Activated T-helper 2 cell treated with anti-CD3 and anti-CD28 coated beads, Interferon-gamma antibody, Interleukin-2, Interleukin-4, amounts not matched to agents 10 μg/mL and 5 μg/mL and 100 μg/mL, durations not matched to agents 14 hours and 24 hours and 36 hours (primary cell): ENCODE measurements at places on chromosomes 12 and 14. TPM values are rescaled to one million over a fixed set of nuclear protein-coding genes. Genes with fewer than 3 reads are reported as not detected.

DNA sequence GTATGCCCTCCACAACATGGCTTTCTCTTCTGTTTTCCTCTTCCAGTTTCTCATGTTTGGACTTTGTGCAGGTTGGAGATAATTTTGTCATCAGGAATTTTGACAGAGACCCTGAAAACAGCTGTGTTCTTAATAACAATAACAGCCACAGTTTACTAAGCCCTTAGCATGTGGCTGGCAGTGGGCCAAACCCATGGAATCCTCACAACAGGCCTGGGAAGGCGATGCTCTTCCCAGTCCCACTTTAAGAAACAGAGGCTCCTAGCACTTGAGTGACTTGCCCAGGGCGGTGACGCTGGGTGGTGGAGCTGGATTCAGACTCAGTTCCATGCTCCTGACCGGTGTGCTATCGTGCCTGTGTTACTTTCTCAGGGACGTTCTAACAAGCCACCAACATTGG, 20.1 kb upstream of the PLEKHG3 start:
- no peak overlapping the region for H3K27ac ChIP-seq
- H3K4me3 ChIP-seq, result no peak overlapping the region
- peaks cover 4% of the 10 kb centered on the region for H3K27me3 ChIP-seq
- no peak for DNase-seq
- peaks cover 9% of the 10 kb centered on the region for H3K4me1 ChIP-seq
- H3K36me3 ChIP-seq, result no peaks in the 10 kb centered on the region

- no peaks in the 10 kb centered on the region for H3K36me3 ChIP-seq
- H3K4me1 ChIP-seq, result peaks cover 8% of the 10 kb centered on the region
- no peak for DNase-seq
- H3K4me3 ChIP-seq, result no peak overlapping the region
These were observed 43.5 kb downstream of the IGF1 start for GRCh38 chr12:102436867-102437266.

DNA sequence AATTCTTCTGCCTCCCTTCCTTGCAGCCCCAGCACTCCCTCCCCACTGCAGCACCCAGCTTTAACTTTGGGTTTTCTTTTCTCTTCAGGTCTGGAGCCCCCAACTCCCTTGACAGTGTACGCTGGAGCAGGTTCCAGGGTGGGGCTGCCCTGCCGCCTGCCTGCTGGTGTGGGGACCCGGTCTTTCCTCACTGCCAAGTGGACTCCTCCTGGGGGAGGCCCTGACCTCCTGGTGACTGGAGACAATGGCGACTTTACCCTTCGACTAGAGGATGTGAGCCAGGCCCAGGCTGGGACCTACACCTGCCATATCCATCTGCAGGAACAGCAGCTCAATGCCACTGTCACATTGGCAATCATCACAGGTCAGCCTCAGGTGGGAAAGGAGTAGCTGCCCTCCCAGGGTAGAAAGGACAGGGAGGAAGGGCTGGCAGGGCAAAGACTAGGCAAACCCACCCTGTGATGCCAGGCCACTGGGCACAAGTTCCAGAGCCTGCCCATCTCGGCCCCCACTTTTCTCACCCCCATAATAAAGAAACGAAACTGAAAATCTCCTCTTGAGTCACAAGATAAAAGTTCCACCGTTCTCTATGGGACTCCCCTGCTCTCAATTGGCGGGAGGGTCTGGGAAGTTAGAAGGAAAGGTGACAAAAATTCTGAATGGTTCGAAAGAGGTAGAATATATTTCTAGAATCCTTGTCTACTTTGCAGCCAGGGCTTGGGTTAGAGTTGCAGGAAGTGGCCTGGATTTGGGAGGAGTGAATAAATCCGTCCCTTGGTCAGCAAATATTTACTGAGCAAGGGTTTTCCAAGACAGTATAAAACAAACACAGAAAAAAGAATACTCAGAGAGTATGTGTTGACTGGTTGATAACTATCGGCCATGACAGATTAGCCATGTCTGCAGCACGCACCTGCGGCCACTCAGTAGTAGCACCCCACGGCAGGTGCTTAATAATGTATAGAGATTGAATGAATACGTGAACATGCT, 3.2 kb downstream of the LAG3 start:
- peak overlapping the region; percentile 54 for H3K27ac ChIP-seq
- DNase-seq, result no peak
- H3K27me3 ChIP-seq, result no peaks in the 10 kb centered on the region
- peaks cover 68% of the 10 kb centered on the region for H3K36me3 ChIP-seq
- peaks cover 73% of the 10 kb centered on the region for H3K4me1 ChIP-seq

DNA sequence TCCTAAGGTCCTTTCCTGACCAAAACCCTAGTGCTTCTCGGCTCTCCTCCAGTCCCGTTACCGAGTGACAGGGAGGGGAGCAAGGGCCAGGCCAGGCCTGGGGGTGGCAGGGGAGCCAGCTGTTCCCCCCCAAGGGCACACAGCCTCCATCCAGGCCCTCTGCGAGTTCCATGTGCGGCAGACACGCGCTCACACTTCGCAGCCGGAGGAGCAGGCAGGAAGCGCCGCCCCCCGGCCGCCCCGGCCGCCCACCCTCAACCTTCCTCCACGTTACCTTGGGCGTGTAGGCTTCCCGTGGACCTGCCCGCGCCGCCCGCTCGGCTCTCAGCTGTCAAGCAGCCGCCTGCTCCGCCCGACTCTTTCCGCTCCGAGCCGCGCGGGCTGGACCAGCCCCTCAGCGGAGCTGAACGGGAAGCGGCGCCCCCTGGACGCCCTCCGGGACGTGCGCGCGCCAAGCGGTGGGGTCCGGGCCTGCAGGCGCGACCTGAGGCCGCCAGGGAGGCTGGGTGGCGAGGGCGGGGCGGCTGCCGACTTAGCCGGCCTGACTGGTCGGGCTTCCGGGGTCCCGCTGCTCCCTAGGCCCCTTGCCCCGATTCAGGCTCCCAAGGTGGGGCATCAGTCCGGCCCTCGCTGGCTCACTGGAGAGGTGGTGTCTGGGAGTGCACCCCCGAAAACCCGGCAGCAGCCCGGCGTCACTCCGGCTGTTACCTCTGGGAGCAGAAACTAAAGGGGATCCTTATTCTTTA, at the start of gene CRACR2A:
CRACR2A (minus strand) TSS at position 369 of the 746 bp plus-strand sequence. CDS start 56,110 bp downstream, outside the sequence.
- peaks cover 43% of the 10 kb centered on the region for H3K4me1 ChIP-seq
- peak within 1 kb of the TSS; percentile 98 for H3K4me3 ChIP-seq
- H3K27ac ChIP-seq, result peak within 1 kb of the TSS; percentile 98
- no peaks in the 10 kb centered on the region for H3K27me3 ChIP-seq
- H3K36me3 ChIP-seq, result peaks cover 30% of the 10 kb centered on the region
- peak; percentile 82 for DNase-seq

DNA sequence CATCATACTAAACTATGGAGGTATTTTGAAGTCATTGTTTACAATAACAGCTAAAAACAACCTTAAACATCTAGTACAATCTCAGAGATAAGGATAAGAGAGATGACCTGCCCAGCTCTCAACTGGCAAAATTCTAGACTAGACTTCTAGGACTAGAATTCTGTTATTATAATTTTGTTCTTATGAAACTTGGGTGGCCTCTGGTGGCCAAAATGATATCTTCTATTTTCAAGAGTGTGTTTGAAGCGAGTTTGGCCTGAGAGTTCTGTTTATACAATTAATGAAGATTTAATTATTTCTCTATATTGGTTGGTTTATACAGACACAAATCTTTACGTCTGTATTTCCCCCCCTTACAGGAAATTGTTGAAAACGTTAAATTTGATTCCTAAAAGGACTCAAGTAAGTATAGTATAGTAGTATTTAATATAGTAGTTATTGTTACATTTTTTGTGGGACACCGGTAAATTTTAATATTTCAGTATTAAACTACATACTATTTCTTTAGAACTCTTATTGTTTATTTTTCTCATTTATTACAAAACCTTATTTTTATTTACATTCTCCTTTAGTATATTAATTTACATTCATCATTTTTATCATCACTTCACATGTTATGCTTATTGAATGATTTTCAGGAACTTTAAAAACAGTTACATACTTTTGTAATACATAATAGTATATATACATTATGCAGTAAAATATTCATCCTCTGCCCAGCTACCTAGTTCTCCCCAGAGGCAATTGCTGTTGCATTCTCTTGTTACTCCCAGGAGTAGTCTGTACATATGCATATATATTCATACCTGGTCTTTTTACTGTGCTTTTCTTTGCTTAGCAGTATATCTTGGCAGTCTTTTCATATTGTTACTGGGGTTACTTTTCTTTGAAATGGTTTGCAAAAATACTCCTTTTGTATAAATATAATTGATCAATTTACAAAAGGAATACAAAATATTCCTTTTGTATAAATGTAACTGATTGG, 6.6 kb downstream of the PPHLN1 start:
- H3K27ac ChIP-seq, result no peak overlapping the region
- no peak overlapping the region for H3K4me3 ChIP-seq
- peaks cover 41% of the 10 kb centered on the region for H3K4me1 ChIP-seq
- no peaks in the 10 kb centered on the region for H3K27me3 ChIP-seq

GRCh38 chr12:57740656-57741412, 2.3 kb upstream of the AGAP2 start:
- peaks cover 21% of the 10 kb centered on the region for H3K36me3 ChIP-seq
- H3K27ac ChIP-seq, result peak overlapping the region; percentile 78
- DNase-seq, result peak; percentile 84
- no peaks in the 10 kb centered on the region for H3K27me3 ChIP-seq

GRCh38 chr12:72228424-72228823, 43.7 kb upstream of the TRHDE start:
- DNase-seq, result no peak
- H3K27me3 ChIP-seq, result no peaks in the 10 kb centered on the region
- no peaks in the 10 kb centered on the region for H3K36me3 ChIP-seq
- H3K4me3 ChIP-seq, result no peak overlapping the region
- no peaks in the 10 kb centered on the region for H3K4me1 ChIP-seq

- peaks cover 3% of the 10 kb centered on the region for H3K4me1 ChIP-seq
- H3K36me3 ChIP-seq, result no peaks in the 10 kb centered on the region
- H3K4me3 ChIP-seq, result no peak overlapping the region
- DNase-seq, result no peak
- peaks cover 30% of the 10 kb centered on the region for H3K27me3 ChIP-seq
These were observed 142.6 kb downstream of the PPM1H start for GRCh38 chr12:62792236-62792870.

Gene WIF1
- not detected in 2 replicates for total RNA-seq

Gene SERPINA9
- total RNA-seq, result not detected in 2 replicates
